ENCODE measurements at places on chromosomes 6 and 20.

GRCh38 chr20:543369-544152, at the start of gene CSNK2A1:
Gene CSNK2A1, minus strand, starts transcription at chr20:543790. Its CDS starts 35,239 bp downstream, at chr20:508551.
- peak; percentile 96 for DNase-seq

DNA sequence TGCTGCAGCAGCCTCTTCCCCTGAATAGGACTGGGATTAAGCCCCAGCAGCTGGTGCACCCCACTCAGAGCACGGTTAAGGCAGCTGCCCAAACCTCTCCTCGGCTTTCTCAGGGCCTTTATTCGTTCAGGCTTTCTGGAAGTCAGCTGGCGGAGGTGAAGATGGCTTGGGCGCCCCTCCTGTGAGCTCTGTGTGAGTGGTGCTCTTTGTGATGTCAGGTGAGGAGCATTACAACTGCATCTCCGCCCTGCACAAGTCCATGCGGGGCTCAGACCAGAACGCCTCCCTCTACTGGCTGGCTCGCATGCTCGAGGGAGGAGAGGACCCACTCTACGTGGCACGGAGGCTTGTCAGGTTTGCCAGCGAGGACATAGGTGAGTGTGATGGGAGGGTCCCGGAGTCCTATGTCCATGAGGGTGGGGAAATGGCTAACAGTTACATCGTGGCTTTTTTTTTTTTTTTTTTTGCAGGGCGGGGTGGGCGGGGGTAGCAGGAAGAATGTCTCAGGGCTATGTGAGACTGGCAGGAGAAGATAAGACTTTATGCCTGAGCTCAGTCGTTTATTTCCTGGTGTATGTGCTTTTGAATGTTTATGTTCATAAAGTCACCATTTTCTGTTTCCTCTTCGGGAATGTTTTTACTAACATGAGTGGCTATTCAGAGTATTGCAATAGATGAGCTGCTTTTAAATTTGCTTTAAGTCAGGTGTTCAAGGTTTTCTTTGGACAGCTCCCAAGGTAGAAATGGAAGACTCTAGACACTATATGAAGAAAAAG, 18.2 kb downstream of the WRNIP1 start:
- no peak for DNase-seq

DNA sequence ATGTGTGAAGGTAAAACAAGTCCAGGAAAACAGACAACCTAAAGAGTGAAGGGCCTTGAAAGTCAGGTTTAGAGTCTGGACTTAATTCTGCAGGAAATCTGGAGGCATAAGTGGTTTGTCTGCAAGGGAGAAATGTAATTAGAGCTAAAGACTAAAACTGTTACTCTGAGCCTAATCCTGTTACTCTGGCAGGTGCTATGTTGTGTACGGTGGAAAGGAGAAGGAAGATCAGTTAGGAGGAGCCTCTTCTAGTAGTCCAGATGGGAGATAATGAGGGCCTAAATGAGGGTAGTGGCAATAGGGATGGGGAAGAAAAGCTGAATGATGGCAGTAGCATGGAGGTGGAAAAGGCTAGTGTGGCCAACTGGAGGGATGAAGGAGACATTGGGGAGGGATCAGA, 118.5 kb downstream of the PDSS2 start:
- no peak for DNase-seq

- no peak for DNase-seq
Measured at GRCh38 chr20:45300961-45301360, 5.7 kb upstream of the RBPJL start.

- DNase-seq = no peak
Measured at GRCh38 chr6:52361414-52361944, 472 bp upstream of the PAQR8 start.

DNA sequence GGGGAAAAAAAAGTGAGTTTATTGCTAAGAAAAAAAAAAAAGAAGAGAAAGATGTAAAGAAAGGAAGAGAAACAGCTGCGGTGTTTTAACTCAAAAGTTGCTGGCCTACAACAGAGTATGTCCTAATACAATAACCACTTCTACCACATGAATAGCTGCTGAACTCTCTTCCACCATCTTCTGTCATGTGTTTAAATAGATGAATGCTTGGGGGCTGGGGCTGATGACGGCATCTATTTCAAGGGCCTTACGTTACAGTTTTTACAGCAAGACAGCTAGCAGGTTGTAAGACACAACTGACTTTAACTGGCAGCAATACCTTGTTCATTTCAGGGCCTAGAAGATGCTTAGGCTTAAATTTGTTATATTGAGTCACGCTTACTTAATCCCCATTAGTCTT, 50.4 kb downstream of the MAP3K7 start:
- no peak for DNase-seq

- no peak for DNase-seq
Measured at GRCh38 chr6:18036781-18037180, 49.3 kb upstream of the KIF13A start.

DNA sequence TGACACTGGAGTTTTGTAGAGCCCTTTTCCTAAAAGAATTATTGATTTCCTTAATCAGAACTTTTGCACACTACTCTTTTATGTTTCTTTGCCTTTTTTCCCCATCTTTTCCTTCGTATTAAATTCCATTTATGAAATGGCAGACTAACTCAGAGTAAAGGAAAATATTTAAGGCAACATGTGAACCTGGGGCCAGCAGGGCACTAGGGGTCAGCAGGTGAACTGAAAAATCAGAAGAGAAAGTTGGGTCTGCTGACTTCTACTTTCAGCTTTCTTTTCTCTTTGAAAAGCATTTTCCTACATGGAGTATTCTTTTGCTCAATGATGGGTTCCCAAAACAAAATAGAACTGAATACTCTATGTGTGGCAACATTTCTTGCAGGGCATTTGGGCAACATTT, 226.6 kb upstream of the EXOC2 start:
- DNase-seq = no peak

DNA sequence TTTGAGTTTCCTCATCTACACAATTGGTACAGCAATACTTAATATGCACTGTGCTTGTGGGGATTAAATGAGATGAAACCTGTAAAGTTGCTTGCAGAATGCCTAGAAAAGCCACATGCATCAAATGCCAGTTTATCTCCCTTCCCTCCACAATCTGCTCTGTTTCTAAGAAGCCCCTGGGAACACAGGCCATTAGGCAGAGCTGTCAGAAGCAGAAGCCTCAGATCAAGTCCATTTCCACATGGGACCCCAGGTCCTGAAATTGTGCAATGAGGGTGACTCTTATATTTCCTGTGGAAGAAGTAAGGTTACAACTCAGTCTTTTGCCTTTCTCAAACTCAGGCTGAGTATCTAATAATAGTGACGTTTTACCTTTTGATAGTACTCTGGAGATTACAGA, 737.4 kb downstream of the KIF16B start:
- DNase-seq = no peak

- DNase-seq = no peak
Measured at GRCh38 chr20:34143951-34144350, 31.9 kb upstream of the EIF2S2 start.

DNA sequence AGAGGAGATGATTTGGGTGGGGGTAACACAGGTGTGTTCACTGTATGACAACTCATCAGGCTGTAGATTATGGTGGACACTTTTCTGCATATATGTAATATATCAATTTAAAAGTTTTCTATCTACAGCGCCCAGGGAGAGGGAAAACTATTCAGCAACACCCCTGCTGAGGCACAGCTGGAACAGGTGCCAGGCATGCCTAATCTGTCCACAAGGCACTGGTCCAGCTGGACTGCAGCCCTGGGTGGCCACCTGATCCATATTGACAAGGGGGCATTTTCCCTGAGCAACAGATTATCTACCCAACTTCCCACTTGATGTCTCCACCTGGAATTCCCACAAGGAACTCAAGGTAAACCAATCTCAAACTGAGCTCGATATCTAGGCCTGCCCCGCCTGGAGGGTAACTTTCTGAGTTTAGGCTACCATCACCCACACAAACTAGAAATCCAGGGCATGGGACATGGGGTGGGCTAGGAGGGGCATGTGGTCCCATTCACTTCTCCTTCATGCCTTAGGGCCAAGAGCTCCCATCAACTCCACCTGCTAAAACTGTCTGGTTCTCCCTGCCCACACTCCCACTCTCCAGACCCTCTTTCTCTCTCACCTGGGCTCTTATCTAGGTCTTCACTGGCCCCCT, 4.6 kb downstream of the SLC22A16 start:
- DNase-seq = no peak

DNA sequence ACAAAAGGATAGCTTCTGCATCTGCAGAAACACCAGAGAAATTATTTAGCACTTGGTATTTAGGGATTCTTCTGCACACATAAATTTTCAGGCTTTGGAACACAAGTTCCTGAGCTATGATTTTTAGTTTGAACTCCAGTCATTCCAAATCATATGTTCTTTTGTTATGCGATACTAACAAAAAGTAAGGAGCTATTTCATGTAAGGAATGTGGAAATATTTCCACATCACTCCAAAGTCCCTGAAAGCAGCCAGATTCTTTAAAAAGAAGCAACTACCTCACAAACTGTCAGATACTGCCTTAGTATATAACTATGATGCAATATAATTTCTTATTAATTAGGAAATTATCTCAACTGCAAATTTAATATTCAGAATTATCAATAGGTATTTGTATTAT, 106.9 kb downstream of the RNGTT start:
- no peak for DNase-seq

DNA sequence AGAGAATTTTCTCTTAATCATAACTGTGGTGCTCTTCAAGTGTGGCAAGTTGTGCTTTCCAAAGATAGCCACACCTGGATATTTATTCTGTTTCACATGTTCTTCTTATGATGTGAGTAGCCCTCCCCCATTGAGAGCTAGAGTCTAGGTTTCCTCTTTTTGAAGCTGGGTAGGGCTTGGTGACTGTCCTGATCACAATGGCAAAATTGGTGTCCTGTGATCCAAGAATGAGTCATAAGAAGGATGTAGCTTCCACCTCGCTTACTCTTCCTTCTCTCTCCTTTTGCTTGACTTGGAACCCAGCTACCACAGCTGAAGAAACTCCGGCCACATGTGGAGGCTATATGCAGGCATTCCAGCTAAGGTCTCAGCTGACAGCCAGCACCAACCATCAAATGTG, 7.4 kb upstream of the IGF2R start:
- peak; percentile 30 for DNase-seq

DNA sequence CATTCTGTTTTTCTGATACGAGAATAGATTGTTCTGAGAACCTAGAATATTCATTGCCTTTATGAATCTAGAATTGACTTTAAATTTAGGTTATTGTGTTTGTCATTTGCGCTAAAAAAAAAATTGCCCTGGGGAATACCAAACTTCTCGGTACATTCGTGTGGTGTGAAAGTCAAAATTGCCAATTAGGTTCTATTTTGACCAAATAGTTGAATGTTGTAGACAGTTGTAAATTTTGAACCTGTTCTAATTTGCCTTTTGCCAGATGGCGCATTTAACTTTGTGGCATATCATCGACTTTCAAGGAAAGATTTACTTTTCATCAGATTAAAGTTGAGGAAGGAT, 3.0 kb downstream of the WTAP start:
- DNase-seq = no peak

DNA sequence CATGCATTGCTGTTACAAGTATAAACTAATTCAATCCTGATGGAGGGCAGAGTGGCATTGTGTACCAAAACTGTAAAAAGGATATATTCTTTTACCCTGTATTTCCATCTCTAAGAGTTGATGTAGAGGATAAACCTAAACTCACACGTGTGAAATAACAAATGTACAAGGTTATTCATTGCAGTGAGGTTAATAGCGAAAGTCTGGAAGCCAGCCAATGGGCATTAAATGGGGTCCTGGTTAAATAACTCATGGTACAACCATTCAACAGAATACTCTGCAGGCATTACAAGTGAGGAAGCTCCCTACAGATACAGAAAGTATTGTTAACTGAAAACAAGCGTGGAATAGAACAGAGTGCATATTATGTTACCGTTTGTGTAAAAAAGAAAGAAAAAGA, 56.9 kb downstream of the BCAS1 start:
- no peak for DNase-seq

DNA sequence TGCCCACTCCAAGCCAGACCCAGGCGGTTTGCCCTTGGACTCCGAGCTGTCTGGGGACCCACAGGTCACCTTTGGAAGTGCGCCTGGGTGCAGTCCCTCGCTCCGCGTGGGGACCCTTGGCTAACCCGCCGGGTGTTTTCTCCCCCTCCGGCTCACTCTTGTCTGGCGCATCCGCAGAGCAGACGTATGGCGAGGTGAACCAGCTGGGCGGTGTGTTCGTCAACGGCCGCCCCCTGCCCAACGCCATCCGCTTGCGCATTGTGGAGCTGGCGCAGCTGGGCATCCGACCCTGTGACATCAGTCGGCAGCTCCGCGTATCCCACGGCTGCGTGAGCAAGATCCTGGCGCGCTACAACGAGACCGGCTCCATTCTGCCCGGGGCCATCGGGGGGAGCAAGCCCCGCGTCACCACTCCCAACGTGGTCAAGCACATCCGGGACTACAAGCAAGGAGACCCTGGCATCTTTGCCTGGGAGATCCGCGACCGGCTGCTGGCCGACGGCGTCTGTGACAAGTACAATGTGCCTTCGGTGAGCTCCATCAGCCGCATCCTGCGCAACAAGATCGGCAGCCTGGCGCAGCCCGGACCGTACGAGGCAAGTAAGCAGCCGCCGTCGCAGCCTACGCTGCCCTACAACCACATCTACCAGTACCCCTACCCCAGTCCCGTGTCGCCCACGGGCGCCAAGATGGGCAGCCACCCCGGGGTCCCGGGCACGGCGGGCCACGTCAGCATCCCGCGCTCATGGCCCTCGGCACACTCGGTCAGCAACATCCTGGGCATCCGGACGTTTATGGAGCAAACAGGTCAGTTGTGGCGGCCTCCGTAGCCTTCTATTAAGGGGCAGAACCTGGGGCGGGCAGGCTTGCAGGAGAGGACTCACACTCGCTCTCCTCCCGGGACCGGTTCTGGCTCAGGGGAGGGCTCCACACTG, 1.1 kb downstream of the PAX1 start:
- DNase-seq = no peak

DNA sequence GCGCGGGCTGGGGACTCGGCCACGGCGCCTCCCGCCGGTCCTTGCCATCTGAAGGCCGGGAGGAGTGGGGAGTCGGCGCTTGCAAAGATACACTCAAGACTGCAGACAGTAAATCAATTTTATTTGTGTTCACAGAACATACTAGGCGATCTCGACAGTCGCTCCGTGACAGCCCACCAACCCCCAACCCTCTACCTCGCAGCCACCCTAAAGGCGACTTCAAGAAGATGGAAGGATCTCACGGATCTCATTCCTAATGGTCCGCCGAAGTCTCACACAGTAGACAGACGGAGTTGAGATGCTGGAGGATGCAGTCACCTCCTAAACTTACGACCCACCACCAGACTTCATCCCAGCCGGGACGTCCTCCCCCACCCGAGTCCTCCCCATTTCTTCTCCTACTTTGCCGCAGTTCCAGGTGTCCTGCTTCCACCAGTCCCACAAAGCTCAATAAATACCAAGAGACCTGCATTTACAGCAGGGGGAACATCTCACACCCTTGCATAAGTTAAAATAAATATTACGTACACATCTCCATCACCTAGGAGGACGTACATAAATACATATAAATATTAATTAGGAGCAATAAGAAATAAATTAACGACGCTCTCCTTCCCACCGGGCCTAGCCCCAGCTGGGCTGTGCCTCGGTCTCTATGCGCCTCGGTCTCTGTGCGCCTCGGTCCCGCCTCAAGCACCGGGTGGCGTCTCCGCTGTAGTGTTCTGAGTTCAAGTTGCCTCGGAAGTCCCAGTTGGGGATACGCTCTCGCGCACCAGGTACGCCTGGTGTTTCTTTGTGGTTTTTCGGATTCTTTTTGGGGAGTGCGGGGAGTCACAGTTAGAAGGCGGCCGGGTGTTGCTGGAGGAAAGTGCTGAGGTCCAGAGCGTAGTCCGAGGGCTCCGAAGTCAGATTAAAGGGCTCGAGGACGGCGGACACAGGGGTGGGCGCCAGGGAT, 889 bp upstream of the FLOT1 start:
- no peak for DNase-seq

GRCh38 chr6:136669299-136669699, 119.1 kb upstream of the MAP7 start:
- DNase-seq = no peak

- no peak for DNase-seq
Measured at GRCh38 chr6:97864366-97864765, 581.4 kb upstream of the MMS22L start.
